ENCODE measurements at places on chromosomes 3 and 15. TPM values are rescaled to one million over a fixed set of nuclear protein-coding genes. Genes with fewer than 3 reads are reported as not detected.

DNA sequence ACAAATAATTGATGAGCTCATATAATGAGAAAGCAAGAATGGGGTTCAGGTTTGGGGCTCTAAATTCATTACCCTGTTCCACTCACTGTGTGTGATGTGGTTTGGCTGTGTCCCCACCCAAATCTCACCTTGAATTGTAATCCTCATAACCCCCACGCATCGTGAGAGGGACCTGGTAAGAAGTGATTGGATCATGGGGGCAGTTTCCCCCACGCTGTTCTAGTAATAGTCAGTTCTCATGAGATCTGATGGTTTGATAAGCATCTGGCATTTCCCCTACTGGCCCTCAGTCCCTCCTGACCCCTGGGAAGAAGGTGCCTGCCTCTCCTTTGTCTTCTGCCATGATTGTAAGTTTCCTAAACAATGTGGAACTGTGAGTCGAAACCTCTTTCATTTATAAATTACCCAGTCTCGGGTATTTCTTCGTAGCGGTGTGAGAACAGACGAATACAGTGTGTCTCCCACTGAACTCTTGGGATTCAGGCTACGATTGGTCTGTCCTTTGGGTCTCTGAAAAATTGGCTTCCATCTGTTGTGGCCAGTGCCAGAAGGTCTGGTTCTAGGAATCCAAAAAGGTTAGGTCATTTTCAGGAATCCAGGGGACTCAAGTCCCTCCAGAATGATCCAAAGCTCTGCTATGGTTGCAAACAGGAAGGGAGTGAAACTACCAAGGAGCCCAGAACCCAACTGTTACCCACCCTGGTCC is 87.7 kb downstream of the XXYLT1 start:
- no peak overlapping the region for H3K27ac ChIP-seq
- no peaks in the 10 kb centered on the region for H3K27me3 ChIP-seq
- no peaks in the 10 kb centered on the region for H3K36me3 ChIP-seq
- peaks cover 7% of the 10 kb centered on the region for H3K4me1 ChIP-seq
- DNase-seq, result no peak

Gene THRB
- 11.8 TPM for total RNA-seq

GRCh38 chr3:121481106-121481880 is 64.5 kb downstream of the POLQ start:
- DNase-seq, result no peak
- H3K36me3 ChIP-seq, result no peaks in the 10 kb centered on the region
- H3K4me1 ChIP-seq, result no peaks in the 10 kb centered on the region
- H3K27me3 ChIP-seq, result no peaks in the 10 kb centered on the region
- H3K4me3 ChIP-seq, result no peak overlapping the region
- H3K27ac ChIP-seq, result no peak overlapping the region

- no peaks in the 10 kb centered on the region for H3K36me3 ChIP-seq
- no peaks in the 10 kb centered on the region for H3K27me3 ChIP-seq
- H3K4me3 ChIP-seq, result no peak overlapping the region
- no peaks in the 10 kb centered on the region for H3K4me1 ChIP-seq
- no peak for DNase-seq
- H3K27ac ChIP-seq, result no peak overlapping the region
Measured at GRCh38 chr3:117926819-117927218, 1107.8 kb downstream of the IGSF11 start.

GRCh38 chr3:118231578-118231977 is 803.1 kb downstream of the IGSF11 start:
- H3K27ac ChIP-seq, result no peak overlapping the region
- no peaks in the 10 kb centered on the region for H3K4me1 ChIP-seq
- no peaks in the 10 kb centered on the region for H3K36me3 ChIP-seq

- no peaks in the 10 kb centered on the region for H3K27me3 ChIP-seq
- no peaks in the 10 kb centered on the region for H3K4me1 ChIP-seq
- H3K4me3 ChIP-seq, result no peak overlapping the region
- H3K27ac ChIP-seq, result no peak overlapping the region
Measured at GRCh38 chr15:28914483-28915023, 28.8 kb downstream of the APBA2 start.

Gene SNX22
- total RNA-seq, result 114 TPM

- H3K4me1 ChIP-seq, result no peaks in the 10 kb centered on the region
- H3K27ac ChIP-seq, result no peak overlapping the region
- H3K36me3 ChIP-seq, result no peaks in the 10 kb centered on the region
- H3K27me3 ChIP-seq, result no peaks in the 10 kb centered on the region
- H3K4me3 ChIP-seq, result no peak overlapping the region
Measured at GRCh38 chr15:61689067-61689466, 371.2 kb downstream of the VPS13C start.

Gene SLC2A2
- total RNA-seq, result not detected

- peaks cover 21% of the 10 kb centered on the region for H3K4me1 ChIP-seq
- H3K4me3 ChIP-seq, result no peak overlapping the region
- no peak overlapping the region for H3K27ac ChIP-seq
- no peaks in the 10 kb centered on the region for H3K27me3 ChIP-seq
- H3K36me3 ChIP-seq, result no peaks in the 10 kb centered on the region
Measured at GRCh38 chr15:34339946-34340345, 2.4 kb upstream of the SLC12A6 start.

DNA sequence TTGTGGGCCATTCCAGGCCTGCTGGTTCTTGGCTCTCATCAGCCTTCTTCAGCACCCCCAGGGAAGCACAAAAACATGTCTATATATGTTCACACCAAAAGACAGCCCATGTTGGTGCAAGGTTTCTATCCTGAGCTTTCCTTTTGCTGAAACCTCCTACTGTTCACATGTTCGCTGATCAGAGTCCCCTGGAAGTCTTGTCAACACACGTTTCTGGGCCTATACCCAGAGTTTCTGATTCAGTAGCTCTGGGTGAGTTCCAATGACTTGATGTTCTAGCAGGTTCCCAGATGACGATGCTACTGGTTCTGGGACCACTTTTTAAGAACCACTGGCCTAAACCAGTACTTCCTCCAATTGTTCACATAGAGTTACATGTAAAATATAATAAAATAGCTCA is 46.0 kb downstream of the SUCNR1 start:
- no peaks in the 10 kb centered on the region for H3K36me3 ChIP-seq
- no peaks in the 10 kb centered on the region for H3K4me1 ChIP-seq
- no peak overlapping the region for H3K4me3 ChIP-seq
- H3K27me3 ChIP-seq, result no peaks in the 10 kb centered on the region
- H3K27ac ChIP-seq, result no peak overlapping the region
- DNase-seq, result no peak

DNA sequence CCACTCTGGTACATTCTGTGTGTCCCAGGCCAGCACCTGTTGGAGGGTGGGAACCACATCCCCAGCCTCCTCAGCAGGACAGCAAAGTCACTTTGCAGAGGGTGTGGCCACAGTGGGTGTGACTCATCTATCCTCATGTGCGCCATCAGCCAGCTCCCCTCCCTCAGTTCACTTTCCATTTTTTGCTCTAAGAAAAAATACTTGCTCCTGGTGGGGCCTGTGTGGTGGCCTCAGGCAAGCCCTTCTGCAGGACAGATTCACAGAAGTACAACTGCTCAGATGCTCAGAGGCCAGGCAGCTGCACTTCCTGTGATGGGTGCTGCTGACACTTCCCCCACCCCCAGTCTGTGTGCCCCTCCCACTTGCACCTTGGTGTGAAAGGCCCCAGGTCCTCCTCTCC is 78.3 kb upstream of the ALDH1L1 start:
- no peaks in the 10 kb centered on the region for H3K36me3 ChIP-seq
- no peaks in the 10 kb centered on the region for H3K4me1 ChIP-seq
- H3K27me3 ChIP-seq, result no peaks in the 10 kb centered on the region
- no peak overlapping the region for H3K27ac ChIP-seq
- no peak overlapping the region for H3K4me3 ChIP-seq

Gene RUBCN
- 36.8 TPM for total RNA-seq

Gene MCF2L2
- total RNA-seq, result not detected

- no peak overlapping the region for H3K27ac ChIP-seq
- no peaks in the 10 kb centered on the region for H3K36me3 ChIP-seq
- DNase-seq, result no peak
- peaks cover 7% of the 10 kb centered on the region for H3K4me1 ChIP-seq
- H3K4me3 ChIP-seq, result no peak overlapping the region
Measured at GRCh38 chr15:76149291-76149915, 89.6 kb downstream of the TMEM266 start.

Gene UNC13C
- total RNA-seq, result 10.6 TPM

- H3K4me3 ChIP-seq, result peak overlapping the region; percentile 42
- H3K36me3 ChIP-seq, result no peaks in the 10 kb centered on the region
- peak; percentile 46 for DNase-seq
Measured at GRCh38 chr3:15860014-15860934, 62.5 kb upstream of the ANKRD28 start.

Gene GPR27
- 3.0 TPM for total RNA-seq

Gene ZDHHC3
- 74.4 TPM for total RNA-seq

GRCh38 chr3:72266016-72266370 is 481.0 kb upstream of the PROK2 start:
- DNase-seq, result no peak
- H3K4me1 ChIP-seq, result peaks cover 11% of the 10 kb centered on the region
- no peaks in the 10 kb centered on the region for H3K27me3 ChIP-seq
- no peak overlapping the region for H3K27ac ChIP-seq

Gene OR5K4
- not detected for total RNA-seq

DNA sequence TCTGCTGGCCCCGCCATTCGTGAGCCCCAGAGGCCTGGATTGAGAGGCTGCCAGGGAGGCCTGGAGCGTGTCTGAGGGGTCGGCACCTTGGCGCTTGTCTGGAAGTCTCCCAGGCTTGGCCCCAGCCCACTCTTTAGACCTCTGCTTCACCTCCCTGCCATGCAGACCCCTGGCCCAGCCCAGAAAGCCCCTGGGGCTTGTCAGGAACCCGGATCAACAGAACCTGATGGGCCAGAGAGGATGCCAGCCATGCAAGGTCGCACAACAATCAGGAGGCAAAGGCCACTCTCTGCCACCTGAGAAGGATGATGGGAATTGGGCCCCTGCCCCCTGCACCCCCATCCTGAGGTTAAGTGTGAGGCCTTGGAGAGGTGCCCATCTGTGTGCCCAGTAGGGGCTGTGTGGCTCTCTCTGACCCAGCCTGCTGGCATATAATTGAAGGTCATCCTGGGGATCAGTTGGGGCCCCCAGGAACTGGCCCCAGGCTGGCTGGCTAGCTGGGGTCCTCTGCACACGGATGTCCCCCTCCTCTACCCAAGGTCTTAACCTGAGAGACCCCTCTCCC is 103.3 kb upstream of the SLC6A6 start:
- no peaks in the 10 kb centered on the region for H3K27me3 ChIP-seq
- DNase-seq, result no peak
- no peak overlapping the region for H3K27ac ChIP-seq
- H3K4me3 ChIP-seq, result no peak overlapping the region
- peaks cover 7% of the 10 kb centered on the region for H3K4me1 ChIP-seq

Gene GCSAM
- 0.40 TPM for total RNA-seq

Data from thyroid gland (tissue), 4 donors.